Ascending aorta (tissue), 2 donors: ENCODE measurements at places on chromosomes 4 and X.

GRCh38 chr4:96154676-96155075, 314.8 kb downstream of the PDHA2 start:
- no peak for DNase-seq

- no peak for DNase-seq
Observed at GRCh38 chr4:150581056-150581605, 820 bp upstream of the MAB21L2 start.

GRCh38 chrX:133482056-133482952, 67.0 kb upstream of the GPC4 start:
- DNase-seq: no peak

DNA sequence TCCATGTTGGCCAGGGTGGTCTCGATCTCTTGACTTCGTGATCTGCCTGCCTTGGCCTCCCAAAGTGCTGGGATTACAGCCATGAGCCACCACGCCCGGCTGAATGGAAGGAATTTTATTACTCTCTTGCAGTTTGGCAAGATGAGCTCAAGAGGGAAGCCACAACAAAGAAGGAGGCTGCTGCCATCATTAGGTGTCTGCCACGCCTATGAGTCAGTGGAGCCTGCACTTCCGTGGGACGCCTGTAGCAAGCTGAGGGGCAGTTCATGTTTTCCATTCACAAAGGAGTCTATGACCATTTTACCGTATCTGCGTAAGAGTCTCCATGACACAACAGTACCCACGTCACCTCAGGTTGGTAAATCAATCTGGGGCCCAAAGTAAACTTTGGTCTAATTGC, 51.2 kb upstream of the CHRNA9 start:
- DNase-seq: no peak

DNA sequence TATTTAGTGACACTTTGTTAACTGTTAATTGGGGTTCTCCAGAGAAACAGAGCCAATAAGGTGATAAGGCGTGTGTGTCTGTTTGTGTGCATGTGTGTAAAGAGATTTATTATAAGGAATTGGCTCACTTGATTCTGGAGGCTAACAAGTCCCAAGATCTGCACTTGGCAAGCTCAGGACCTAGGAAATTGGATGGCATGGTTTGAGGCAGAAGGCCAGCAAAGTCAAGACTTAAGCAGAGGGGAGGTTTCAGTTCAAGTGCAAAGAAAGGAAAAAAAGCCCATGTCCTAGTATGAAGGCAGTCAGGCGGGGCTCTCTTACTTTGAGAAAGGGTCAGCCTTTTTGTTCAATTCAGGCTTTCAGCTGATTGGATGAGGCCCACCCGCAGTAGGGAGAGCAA, 314.1 kb downstream of the BMPR1B start:
- no peak for DNase-seq

DNA sequence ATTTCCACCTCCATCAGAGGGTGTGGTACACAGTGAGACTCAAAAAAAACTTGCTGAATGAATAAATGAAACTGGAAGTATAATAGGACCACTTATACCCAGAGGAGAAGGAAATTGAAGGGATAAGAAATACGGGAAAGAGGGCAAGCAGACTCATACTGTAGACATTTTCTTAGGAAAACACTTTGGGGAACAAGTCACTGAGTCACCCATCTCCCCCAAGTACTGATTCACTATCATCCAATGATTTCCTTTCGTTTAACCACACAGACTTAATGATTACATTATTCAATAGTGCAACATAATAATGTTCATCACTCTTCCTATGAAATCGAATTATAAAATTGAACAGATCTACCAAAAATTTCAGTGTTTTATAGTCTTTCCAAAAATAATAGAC, 97.1 kb downstream of the LDB2 start:
- no peak for DNase-seq

- DNase-seq: no peak
Observed at GRCh38 chr4:29900336-29900735, 819.8 kb upstream of the PCDH7 start.

DNA sequence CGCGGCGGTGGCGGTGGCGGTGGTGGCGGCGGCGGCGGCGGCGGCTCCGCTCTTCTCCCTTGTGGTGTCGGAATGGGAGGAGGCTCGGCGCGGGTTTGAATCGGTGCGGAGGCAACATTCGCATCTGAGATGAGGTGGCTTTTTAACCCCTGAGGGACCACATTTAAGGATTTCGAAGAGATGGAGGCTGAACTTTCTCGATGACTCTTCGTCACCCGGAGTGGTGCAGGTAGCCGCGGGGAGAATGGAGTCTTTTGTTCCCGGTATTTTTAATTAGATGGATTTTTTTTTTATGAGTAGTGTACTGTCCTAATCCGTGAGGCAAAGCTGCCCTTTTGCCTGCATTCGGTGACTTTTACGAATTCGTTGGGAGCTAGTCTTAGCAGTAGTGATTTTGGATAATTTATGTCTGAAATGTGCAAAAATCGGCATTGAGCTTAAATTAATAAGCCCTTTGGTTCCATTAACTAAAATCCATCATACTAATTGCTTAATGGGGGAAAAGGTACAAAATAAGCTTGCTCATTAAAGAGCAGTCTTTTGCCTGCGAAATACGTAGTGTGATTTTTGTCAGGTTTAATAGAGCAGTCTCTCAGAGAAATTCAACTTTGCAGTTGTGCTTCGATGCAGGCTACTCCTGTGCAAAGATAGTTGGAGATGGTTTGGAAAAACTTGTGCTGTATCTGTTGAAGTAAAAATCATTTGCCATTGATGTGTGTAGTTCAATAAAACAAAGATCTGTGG, 206.2 kb downstream of the TENM3 start:
- no peak for DNase-seq

GRCh38 chr4:150590631-150591030, 8.7 kb downstream of the MAB21L2 start:
- no peak for DNase-seq

GRCh38 chrX:96455078-96455477, 229.6 kb upstream of the DIAPH2 start:
- DNase-seq: no peak

DNA sequence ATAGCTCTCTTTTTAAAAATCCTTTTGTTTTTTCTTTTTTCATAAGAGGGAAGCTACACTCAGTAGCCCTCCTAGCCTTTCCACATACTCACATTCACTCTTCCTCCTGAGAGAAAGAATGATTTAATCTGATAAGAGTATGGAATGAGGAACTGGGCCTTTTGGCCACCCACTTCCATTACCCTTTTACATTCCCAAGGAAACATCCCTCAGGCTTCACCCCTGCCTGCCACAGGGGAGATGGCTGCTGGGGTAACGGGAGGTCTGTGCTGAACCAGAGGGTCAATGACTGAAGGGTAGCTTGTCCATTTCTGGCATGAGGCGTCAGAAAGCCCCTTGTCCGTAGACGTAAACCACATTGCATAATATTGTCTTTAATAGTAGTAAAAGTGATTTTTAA, 67.2 kb upstream of the CCSER1 start:
- no peak for DNase-seq

- no peak for DNase-seq
Observed at GRCh38 chrX:16578218-16578617, 71.7 kb upstream of the S100G start.

- DNase-seq: peak; percentile 64
Observed at GRCh38 chrX:100647095-100647494, 3.1 kb downstream of the SRPX2 start.

DNA sequence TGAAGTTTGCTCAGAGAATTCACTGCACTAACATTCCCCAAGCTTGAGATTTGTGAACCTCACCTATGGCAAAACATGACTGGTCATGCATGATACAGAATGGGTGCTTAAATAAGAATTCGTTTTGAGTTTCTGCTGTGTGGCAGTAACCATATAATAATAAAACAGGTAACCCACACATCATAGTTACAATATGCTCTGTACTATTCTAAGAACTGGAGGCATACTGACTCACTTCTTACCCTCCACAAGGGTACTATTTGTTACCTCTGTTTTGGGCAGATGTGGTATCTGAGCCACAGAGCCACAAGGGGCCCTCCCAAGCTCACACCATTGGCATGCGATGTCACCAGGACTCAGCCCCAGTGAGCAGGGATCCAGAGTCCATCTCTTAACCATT, 17.6 kb downstream of the SLC2A9 start:
- DNase-seq: no peak

GRCh38 chrX:115189646-115190635, 731 bp downstream of the RBMXL3 start:
- no peak for DNase-seq

DNA sequence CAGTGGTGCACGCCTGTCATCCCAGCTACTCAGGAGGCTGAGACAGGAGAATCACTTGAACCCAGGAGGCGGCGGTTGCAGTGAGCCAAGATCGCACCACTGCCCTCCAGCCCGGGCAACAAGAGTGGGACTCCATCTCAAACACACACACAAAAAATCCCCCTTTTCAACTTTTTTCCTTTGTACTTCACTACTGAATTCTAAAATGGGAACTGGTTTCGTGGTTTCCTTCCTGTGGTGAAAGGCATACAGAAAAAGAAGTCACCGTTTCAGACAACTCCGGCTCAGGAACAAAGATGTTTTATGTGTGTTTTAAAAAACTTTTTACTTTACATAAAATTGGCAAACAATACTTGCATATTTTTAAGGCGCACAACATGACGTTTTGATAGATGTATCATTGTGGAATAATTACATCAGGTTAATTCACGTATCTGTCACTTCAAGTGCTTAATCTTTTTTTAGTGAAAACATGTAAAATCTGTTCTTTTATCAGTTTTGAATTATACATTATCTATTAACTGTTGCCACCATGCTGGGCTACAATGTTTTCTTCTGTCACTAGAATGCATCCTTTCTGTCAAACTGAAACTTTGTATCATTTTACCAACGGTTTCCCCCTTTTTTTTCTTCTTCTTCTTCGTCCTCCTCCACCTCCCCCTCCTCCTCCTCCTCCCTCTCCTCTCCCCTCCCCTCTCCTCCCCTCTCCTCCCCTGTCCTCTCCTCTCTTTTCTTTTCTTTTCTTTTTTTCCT, 186.0 kb downstream of the CRLF2 start:
- DNase-seq: no peak

DNA sequence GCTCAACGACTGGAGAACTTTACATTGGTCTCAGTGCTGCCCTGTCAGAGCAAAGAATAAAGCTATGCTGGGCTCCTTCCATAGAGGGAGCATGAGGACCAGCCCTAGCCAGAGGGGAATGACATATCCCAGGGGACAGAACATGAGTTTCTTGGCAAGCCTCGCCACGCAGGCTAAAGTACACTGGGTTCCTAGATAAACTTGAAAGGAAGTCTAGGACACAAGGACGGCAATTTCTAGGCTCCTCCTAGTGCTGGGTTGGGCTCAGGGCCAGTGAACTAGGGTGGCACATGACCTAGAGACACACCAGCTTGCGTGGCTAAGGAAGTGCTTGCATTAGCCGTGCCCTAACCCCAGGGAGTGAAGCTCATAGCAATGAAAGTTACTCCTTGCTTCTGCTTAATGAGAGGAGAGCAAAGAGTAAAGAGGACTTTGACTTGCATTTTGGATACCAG, 141.0 kb downstream of the MAB21L2 start:
- peak; percentile 74 for DNase-seq

DNA sequence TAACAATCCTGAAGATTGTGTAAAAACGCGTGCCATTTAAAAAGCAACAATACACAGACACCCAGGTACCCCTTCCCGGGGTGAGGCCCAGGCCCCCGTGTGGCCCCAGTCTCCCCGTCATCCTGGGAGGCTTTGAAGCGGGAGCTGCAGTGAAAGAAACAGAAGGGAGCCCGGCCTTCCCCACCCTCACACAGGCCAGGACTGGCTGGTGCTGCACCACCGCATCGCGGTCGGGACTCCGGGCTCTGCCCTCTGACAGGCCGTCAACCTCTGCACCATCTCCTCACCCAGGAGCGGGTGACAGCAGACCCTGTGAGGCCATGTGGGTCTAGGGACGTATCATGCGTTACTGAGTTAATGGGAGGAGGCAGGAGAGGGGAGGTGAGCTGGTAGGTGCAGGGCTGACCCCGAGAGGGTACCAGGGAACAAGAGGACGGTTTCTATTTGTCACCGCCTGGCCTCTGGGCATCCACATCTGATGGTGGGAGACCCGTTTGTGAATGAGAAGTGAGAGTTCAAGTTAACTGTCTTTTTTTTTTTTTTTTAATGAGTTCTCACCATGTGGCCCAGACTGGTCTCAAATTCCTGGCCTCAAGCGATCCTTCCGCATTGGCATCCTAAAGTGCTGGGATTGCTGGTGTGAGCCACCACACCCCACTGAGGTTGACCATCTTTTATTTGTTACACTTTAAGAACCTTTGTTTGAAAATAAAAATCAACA, 27.3 kb downstream of the PIGG start:
- no peak for DNase-seq

DNA sequence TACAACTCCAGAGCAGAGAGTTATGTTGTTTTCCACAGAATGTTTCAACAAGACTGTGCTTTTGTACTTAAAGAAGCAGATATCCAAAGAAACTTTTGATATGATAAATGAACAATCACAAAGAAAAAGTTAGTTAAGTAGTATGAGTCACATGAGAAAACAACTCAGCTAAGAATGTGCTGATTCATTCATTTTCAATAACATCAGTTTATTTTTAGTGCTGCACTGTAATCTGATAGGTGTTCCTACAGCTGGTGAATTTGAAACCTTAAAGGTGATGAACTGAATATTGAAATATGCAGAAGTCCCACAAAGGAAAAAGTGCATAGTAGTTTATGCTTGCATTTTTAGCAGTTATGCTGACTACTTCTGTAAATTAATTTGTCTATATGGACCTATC, 180.3 kb upstream of the TENM3 start:
- no peak for DNase-seq

GRCh38 chr4:179278647-179279046, 1836.4 kb upstream of the AGA start:
- DNase-seq: no peak

GRCh38 chrX:39152106-39152649, 350.9 kb downstream of the MID1IP1 start:
- no peak for DNase-seq

DNA sequence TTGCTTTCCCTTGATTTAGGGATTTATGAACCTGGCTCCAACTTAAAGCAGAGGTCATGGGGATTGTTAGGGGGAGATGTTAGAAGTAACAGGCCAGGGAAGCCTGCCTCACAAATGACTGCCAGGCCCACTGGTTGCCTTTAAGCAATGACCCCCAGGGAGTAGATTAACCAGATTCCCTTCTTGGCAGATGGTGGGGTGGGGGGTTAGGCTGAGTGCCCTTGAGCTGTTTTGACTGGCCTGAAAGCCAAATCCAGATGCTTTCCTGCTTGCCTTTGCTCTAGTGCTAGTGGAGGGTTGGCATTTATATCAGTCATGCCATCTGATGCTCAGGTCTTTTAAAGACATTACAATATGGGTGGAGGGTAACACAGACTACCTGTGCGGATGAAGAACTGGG, 128.1 kb downstream of the TMEM164 start:
- DNase-seq: no peak

DNA sequence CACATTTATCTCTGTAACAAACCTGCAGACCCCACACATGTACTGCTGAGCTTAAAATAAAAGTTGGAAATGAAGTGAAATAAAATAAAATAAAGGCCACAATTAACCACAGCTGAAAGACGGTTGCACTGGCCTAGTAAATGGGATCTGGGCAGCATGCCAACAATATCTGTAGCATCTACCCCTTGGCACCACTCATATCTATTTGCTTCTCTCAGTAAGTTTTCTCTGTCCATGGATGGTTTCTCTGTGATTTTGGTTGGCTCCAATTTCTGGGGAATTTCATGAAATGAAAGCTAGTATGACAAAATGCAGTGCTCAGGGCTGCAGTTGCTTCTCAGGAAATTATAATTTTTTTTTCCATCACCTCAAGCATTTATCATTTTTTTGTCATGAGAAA, 172.0 kb upstream of the IL15 start:
- no peak for DNase-seq
